ENCODE measurements at places on chromosomes 1 and 21.

DNA sequence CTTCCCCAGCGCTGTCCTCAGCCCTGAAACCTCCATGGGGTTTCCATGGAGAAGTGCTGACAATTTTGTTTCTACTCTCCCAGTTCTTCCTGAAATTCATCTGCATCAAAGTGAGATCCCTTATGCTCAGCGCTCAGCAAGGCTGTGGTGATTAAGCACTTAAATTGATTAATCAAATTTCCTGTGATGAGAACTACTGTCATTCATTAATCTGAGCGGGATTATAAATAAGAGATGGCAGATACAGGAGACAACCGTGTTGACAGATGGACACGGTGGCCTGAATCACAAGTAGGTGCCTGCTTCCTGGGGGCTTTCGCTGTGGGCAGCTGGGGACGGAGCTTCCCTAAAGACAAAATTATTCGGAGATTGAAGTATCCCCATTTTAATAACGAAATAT, 329.1 kb upstream of the VAMP3 start:
- no peak for DNase-seq

GRCh38 chr1:94614996-94615395, 73.4 kb upstream of the F3 start:
- DNase-seq: peak; percentile 38

DNA sequence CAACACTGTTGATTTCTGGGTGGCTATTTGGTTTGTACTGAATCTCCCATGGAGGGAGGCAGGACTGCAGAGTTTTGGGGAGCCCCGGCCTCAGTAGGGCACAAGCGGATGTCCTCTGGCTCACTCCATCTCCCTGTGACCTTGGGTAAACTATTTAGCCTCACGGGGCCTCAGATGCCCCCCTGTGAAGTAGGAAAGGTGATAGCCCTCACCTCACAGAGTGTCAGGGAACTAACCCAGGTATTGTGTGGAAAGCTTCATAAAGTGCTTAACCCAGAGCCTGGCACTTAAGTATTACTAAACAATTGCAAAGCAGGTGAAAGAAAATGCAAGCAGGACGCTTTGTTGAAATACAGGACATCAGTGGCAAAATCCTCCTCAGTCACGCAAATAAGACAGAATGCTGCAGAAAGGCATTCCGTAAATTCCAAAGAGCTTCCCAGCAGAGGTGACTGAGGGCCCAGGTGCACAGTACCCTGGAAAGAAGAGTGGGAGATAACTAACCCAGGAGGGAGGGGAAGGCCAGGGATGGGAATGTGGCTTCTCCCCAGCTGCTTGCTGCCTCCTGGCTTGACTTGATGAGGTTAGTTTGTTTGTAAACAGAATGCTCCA, 436.3 kb downstream of the PRDM2 start:
- no peak for DNase-seq

- DNase-seq: no peak
Observed at GRCh38 chr1:176517484-176517883, 54.5 kb downstream of the PAPPA2 start.

All from heart left ventricle (tissue), 16 donors.